ENCODE measurements at places on chromosomes 16 and 17.

DNA sequence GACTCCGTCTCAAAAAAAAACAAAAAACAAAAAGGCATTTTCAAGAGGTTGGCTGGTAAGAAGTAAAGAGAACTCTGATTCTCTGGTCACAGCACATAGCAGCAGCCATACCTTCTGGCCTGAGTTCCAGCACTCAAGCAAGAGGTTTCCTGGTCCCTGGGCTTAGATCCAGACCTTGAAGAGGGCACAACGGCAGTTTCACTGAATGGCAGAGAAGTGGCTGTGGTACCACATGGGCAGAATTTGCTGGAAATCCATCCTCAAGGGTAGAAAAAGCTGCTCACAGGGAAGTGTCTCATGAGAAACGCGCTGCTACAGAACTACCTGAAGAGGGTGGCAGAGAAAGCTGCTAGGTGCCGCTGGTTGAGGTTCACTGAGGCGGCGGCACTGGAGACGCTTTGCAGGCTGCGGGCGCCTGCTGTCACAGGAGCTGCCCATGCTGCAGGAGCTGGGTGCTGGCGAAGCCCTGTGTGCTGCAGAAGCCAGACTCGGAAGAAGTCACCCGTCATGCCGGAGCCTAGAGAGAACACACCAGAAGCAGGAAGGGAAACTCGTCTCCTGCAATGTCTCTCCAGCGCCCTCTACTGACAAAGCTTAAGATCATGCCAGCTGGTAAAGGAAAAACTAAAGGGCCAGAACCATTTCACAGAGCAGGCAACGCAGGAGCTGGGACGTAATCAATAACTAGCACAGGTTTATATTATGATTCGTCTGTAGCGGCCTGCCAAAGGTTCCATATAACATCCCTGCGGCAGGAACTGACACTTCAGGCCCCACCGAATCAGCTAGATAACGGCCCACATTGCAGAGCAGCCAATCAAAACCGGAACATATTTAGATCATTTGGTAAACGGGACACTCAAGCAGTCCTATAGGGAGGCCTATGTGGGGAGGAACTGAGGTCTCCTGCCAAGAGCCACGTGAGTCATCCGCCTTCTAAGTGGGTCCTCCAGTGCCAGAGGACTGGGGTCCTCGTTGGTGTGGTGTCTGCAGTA lies 5.4 kb upstream of the ZNF213 start:
- peak; percentile 85 for DNase-seq

DNA sequence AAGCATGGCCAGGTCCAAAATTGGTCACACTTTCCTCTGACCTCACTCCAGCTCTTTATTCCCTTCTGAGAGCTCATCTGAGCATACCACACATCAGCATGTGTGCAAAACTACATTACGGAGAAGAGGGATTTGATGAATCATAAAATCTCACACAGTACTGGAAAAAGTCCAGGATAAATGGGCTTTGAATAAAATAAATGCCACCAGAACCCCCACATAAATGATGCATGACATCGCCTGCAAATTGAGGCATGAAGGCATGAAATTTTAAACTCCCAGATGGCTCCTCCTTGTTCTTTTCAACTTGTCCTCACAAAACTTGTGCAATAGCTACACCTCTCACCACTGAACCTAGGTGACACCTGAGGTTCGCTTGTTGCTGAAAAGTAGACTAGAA lies 439.5 kb downstream of the CA10 start:
- no peak for DNase-seq

DNA sequence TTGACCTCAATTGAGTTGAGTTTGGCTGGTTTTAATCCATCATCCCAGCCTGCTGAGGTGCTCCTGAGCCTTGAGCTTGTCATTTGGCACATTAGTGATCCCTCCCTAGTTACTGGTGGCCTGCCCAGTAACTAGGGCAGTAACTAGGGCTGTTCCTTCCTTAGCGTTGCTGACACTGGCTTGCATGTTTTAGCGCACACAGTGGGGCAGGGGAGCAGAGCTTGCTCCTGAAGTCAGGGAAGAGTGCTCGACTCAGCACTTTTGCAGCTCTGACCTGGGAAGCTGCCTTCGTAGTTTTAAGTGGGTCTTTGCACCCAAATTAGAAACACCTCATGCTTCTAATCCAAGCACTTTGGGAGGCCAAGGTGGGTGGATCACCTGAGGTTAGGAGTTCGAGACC lies 15.7 kb downstream of the CCDC42 start:
- DNase-seq, result no peak

GRCh38 chr17:13931800-13932460 lies 137.4 kb upstream of the COX10 start:
- no peak for DNase-seq

- no peak for DNase-seq
These were observed 6.0 kb downstream of the GGNBP2 start for GRCh38 chr17:36550491-36551417.

DNA sequence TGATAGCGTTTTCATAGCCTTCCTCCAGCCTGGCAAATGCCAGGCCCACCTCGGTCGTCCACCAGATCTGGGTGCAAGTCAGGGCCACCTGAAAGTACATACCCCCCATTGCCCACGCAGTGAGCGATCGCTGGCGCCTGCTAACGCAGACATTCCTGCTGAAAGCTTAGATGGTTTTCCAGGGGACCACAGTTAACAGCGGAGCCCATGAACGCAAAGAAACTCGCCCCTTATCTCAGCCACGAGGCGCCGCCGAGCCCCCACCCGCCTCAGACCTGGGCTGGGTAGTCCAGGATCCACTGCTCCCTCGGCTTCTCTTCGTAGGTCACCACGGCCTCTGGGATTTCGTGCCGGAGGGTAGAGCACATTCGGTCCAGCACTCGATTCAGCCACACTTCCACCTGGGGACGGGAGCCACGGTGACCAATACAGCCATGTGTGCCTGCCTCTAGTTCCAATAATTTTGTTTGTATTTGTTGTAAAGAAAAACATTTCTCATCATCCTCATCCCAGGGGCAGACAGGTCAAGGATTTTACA lies 74.5 kb downstream of the DNAH17 start:
- no peak for DNase-seq

GRCh38 chr16:46916980-46917379 lies 32.8 kb downstream of the GPT2 start:
- no peak for DNase-seq

GRCh38 chr16:69476920-69477443 lies 52.6 kb downstream of the CYB5B start:
- DNase-seq, result no peak

- DNase-seq, result no peak
These were observed 78.4 kb downstream of the NT5M start for GRCh38 chr17:17381446-17382064.

DNA sequence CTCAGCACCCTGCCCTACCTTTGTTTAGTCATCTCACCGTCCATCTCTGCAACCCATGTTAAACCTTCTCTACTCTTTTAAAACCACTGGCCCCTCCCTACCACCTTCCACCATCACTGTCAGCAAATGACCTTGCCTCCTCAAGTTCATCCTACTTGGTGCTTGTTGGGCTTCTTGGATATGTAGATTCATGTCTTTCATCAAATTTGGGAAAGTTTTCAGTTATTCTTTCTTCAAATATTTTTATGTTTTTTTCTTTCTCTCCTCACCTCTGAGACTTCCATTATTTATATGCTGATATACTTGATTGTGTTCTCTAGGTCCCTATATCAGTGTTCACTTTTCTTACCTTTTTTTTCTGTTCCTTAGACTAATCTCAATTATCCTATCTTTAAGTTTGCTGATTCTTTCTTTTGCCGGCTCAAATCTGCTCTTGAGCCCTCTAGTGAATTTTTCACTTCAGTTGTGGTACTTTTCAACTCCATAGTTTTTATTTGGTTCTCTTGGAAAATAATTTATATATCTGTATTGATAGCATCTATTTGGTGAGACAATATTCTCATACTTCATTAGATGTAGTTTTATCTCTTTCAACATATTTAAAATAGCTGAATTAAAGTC lies 28.7 kb upstream of the ALDH3A2 start:
- no peak for DNase-seq

- no peak for DNase-seq
These were observed 79.0 kb upstream of the NKD1 start for GRCh38 chr16:50469121-50469743.
